Stimulated activated naive CD4-positive, alpha-beta T cell treated with Interleukin-2 at 50 U/mL for 16 hours (primary cell): ENCODE measurements at places on chromosomes 13 and 19.

DNA sequence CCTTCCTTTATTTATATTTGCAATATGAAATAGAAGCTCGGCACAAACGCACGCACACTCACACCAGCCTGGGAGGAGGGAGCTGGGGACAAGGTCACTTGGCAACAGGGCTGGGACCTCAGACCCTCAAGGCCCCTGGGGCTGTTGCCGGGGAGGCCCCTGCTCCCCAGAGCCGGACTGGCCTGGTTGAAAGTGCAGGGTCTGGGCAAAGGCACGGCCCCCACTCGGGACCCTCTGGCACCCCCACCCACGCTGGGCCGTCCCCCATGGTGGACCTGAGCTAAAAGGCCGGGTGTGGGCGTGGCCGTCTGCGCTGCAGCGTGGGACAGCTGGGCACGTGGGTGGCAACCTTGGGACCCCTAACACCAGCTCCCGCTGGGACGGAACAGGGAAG, 1.2 kb upstream of the TMEM86B start:
- DNase-seq: no peak

DNA sequence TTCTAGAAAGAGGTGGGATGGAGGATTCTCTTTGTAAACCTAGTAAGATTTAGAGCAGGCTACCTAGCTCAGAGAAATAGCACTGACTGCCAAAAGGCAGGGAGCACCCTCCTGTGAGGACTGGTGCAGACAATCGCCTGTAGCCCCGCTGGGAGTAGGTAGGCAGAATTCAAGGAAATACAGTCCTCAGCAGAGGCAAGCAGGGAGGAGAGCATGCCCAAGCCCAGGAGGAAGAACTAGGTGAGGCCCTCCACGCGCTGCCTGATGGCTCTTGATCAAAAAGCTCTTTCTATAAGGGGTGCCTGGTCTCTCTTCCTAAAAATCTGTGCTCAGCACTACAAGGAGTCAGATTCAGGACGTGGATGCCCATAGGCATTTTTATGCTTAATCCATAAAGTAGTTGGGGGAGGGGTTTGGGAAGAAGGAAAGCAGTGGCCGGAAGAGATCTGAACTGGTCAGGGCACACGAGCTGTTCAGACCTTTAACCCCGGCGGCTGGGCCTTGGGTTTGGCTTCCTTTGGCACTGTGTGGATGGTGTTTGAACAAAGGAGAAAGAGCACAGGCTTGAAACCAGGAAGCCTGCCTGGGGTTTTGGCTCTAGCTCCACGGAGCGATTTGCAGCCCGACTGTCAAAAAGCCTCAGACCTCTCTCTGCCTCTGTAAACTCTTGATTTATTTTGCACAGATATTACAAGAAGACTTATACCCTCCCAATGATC, 320.6 kb downstream of the FOXO1 start:
- DNase-seq: no peak

DNA sequence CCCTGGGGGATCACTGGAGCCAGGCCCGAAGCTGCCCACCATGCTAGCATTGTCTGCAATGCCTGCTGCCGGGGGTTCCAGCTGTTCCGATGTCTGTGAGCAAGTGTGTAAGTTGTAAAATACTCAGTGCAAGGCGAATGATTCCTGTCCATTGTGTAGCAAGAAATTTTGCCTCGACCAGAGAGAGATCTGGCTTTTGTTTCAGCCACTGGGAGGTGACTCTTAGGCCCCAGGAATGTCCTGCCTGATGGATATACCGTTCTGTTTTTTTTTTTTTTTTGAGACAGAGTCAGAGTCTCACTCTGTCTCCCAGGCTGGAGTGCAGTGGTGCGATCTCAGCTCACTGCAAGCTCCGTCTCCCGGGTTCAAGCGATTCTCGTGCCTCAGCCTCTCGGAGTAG, 7.3 kb upstream of the GADD45B start:
- no peak for DNase-seq

- no peak for DNase-seq
Observed at GRCh38 chr19:58474291-58474996, 1.7 kb upstream of the ZNF446 start.

GRCh38 chr19:1254081-1254527, 5.7 kb downstream of the MIDN start:
- no peak for DNase-seq

DNA sequence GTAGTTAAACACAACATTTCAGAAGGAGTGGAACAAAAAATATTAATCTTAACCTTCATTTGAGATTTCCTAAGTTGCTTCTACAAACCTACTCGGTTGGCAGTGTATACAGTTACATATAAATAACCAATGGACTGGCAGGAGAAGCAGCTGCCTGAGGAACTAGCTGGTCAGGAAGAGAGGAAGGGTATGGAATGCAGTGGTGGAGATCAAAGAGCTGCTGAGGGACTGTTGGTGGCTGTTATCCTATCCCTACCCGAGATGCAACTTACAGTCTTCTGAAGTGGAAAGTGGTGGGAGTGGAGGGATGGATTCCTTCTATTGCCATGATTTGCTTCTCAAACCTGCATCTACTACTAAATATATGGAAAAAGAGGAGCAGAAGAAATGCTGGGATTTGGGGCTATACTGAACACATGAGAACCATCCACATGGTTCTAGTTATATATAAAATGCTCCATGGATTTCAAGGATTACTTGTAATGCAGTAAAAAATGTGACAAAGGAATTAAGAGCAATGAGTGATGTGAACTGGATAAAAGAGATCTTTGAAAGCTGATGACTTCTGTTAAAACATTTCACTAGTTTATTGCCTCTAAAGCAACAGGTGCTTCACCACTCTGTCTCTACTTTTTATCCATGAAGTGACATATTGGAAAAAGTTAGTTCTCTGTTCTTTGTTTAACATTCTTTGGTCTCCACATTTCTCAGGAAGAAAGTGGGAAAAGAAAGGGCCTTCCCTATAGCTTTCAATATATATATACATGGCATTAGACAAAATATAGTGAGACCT, 29.9 kb downstream of the MICU2 start:
- DNase-seq: no peak

GRCh38 chr19:45094137-45094536, 1.2 kb downstream of the PPP1R37 start:
- DNase-seq: no peak

DNA sequence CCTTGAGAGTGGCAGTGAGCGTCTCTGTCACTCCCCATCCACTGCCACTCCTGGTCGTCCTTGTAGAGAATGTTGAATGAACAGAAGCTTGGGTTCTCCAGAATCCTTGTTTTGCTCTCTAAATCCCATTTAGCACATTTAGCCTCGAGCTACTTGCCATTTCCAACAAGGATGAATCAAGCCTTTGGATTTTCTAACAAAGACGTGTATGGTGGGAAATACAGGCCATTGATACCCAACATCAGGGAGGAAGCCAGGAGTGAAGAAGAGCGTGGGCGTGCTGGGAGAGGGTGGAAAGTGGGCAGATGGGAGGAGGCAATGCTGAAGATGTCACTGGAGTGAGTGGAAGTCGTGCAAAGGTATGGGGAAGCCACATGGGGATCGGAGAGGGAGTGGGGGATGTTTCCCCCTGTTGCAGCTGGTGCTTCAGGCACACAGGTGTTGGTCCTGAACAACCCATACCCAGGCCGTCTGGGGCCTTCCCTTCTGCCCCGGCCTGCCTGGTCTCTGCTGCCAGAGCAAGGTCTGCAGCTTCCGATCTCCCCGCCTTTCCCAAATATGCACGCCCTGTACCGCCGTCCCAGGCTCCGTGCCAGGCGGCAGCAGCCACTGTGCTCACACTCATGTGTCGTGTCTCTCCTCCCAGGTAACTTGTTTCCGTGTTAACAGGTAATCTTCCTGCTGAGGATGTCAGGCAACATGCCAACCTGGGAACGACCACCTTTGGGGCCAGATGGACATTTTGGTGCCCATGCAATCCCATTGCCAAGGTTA, 48.7 kb downstream of the ZIC5 start:
- no peak for DNase-seq

GRCh38 chr13:82088781-82089180, 1747.9 kb upstream of the SPRY2 start:
- DNase-seq: no peak

DNA sequence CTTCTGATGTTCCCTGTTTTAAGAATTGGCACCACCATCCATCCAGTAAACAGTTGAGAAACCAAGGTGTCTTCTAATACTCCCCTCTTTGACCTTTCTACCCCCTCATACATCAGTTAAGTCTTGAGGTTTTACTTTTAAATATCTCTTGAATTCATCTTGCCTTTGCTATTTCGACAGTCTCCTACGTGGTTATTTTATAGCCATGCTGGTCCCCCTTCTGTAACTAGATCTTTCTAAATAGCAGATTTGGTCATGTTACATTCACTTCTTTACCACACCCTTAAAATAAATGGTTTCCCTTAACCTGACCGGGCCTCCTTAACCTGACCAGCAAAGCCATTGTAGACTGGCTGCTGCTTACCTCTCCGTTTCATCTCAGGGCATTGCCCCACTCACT, 5.4 kb downstream of the GPR180 start:
- DNase-seq: no peak

DNA sequence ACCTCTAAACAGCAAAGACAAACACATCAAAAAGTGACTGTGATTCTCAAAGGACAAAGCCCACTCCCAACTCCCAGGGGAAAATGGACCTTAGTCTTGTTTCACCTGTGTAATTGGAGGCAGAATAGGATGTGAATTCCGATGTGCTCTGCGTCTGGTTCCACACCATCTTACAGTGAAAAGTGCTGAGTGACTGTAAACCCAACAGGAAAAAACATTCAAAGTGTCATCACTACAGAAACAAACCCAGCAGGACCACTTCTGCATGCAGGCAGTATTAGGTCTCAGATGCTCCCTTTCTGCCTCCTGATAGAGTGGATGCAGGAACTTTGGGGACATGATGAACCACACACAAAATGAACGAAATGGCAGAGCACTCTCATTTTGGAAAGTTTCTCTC, 6.5 kb downstream of the UQCRFS1 start:
- DNase-seq: no peak

DNA sequence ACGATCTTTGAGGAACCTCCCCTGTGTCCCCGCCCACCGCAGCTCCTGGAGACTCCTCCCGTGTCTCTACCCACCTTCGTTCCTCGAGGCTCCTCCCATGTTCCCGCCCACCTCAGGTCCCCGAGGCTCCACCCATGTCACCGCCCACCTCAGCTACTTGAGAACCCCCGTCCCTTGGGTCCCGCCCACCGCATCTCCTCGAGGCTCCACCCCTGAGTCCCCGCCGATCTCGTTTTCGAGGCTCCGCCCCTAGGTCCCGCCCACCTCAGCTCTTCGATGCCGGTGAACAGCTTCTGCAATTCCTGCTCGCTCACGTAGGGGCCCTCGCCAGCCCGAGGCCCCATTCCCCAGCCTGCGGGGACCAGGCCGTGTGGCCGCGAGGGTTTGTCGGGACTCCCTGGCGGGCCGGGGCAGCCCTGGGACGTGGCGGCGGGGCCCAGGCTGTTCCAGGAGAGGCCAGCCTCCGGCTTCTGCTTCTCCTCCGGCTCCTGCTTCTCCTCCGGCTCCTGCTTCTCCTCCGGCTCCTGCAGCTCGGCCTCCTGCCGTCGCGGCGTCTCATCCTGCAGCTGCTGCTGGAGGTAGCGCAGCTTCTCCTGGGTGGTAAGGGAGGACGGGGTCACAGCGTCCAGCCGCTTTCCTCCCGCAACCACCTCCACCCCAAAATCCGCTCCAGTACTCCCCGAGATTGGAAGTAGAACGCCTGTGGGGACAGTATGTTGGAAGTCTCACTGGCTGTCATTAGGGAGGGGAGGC, 16.7 kb downstream of the TSKS start:
- peak; percentile 17 for DNase-seq

DNA sequence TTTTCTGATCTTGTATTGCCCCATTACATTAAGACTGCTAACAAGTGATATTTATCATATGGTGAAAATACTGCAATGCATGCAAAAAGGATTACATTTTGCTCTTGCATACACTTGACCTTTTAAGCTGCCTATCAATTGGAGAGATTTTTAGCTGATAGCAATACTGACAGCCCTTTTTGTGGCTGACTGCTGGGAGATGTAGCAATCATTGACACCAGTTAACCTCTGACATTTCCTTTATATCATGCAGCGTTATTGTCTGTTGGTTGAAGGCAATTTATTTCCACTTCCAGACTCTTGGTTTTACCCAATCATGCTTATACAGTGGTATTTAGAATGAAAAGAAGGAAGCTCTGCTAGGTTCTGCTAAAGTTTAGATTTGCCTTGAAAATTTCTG, 364.0 kb downstream of the LMO7 start:
- no peak for DNase-seq

GRCh38 chr13:99316657-99317256, 9.6 kb upstream of the GPR183 start:
- DNase-seq: no peak

GRCh38 chr19:2536461-2536860, 60.5 kb downstream of the GADD45B start:
- DNase-seq: no peak

- no peak for DNase-seq
Observed at GRCh38 chr19:35498984-35499527, 8.8 kb upstream of the KRTDAP start.

- DNase-seq: no peak
Observed at GRCh38 chr13:30409886-30410704, 12.2 kb upstream of the UBE2L5 start.

DNA sequence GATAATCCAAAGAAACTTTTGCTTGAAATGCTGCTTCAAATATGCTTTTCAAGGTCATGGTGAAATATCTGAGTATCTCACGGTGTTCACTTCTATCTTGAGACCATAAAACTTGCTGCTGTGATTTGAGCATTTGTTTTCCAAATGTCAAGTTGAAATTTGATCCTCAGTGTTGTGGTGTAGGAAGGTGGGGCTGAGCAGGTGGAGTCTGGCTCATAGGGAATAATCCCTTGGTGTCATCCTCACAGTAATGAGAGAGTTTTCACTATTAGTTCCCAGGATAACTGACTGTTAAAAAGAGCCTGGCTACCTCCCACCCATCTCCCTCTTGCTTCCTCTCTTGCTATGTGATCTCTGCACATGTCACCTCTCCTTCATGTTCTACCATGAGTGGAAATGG, 858.0 kb upstream of the SLITRK5 start:
- DNase-seq: no peak

- no peak for DNase-seq
Observed at GRCh38 chr19:31317570-31317969, 31.7 kb downstream of the TSHZ3 start.

DNA sequence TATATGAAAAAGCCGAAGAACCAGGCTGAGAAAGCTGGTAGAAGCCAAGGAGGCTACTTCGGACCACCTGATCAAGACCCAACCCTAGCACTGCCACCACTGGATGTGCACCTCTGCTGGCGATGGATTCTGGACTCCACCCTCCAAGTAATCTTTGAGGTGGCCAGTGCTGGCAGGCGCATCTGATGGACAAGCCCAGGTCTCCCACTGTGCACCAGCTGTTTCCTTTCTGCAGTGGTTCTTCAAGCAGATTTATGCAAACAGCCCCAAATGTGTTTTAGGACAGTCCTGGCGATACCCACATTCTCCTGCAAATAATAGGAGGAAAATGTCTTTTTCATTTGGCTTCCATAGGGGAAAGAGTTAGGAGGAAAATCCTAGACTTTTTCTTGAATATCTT, 172.3 kb downstream of the SHISA2 start:
- DNase-seq: no peak
